Stimulated activated CD4-positive, alpha-beta T cell treated with anti-CD3 and anti-CD28 coated beads, Interleukin-15, amount 100 ng/mL, for 1 hour (primary cell): ENCODE measurements at places on chromosomes 5 and 9.

GRCh38 chr5:59533730-59534108, 359.8 kb downstream of the PDE4D start:
- no peak for DNase-seq

- DNase-seq: no peak
Observed at GRCh38 chr9:928363-929042, 48.0 kb upstream of the DMRT3 start.

GRCh38 chr9:135924628-135925338, 17.4 kb upstream of the CAMSAP1 start:
- DNase-seq: no peak

DNA sequence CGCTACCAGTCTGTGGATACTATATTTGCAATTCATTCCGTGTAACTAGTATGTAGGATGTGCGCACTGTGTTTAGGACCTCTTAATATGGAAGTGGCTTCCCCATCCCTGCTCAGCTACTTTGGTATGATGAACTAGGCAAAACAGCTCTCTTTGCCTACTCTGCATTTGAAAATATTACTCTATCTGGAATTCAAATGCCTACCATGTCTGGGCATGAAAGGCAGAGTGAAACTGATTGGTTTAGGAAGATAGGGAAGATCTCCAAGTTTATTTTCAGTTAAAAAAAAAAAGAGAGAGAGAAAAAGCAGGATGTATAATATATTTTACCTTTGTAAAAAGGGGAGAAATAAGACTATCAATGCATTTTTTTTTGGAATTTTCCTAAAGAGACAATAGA, 74.1 kb upstream of the ELL2 start:
- DNase-seq: no peak

GRCh38 chr9:125126019-125126746, 17.1 kb downstream of the SCAI start:
- peak; percentile 31 for DNase-seq

GRCh38 chr5:90739567-90739966, 181.0 kb downstream of the ADGRV1 start:
- DNase-seq: no peak
